Stimulated activated CD4-positive, alpha-beta T cell treated with anti-CD3 and anti-CD28 coated beads, Interleukin-1b, Interleukin-23, amount 100 ng/mL, for 1 hour (primary cell): ENCODE measurements at places on chromosomes 2 and 18.

DNA sequence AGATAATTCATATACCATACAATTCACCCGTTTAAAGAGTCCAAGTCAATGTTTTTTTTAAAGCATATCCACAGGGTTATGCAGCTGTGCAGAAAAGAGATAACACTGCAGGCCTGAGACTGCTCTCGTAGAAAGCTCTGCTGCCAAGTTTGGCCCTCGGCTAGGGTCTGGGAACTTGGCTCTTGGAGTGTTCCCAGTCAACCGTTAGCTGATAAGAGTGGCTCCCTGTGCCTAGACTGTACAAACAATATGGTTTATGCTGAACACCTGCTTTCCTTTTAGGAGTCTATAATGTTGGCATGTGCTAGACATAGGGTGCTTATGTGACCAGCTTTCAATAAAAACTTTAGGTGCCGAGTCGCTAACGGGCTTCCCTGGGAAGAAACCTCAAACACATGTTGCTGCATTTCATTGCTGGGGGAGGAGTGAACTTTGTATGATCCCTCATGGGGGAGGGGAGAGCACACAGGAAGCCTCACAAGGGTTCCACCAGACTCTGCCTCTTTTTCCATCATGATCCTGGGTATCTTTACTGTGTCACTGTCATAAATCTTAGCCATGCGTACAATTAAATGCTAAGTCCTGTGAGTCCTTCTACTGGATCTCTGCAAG is 34.7 kb downstream of the RFX8 start:
- no peak for DNase-seq

GRCh38 chr2:174342686-174343342 is 8.1 kb downstream of the SP9 start:
- DNase-seq: no peak

DNA sequence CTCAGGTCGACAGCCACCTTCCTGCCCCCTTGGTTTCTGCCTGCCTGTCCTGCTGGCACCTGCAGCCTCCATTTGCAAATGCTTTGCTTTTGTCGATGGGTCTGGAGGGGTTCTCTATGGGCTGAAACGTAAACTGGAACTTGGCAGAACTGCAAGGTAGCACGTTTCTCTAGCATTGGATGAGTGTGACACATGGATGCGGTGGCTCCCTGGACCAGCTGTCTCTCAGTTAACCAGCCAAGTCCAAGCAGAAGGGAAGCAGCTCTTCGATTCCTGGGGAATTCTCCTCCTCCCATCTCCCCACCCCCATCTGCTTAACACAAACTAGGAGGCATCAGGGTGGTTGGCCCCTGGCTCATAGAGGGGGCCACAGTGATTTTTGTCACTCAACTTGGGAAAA is 57.3 kb downstream of the ITGB1BP1 start:
- no peak for DNase-seq

- no peak for DNase-seq
Measured at GRCh38 chr2:221778025-221778424, 205.9 kb upstream of the EPHA4 start.

- no peak for DNase-seq
Measured at GRCh38 chr2:63631501-63631900, 42.7 kb downstream of the MDH1 start.
